Activated CD4-positive, CD25-positive, alpha-beta regulatory T cell (primary cell): ENCODE measurements at places on chromosomes 7 and 10.

- DNase-seq, result no peak
Observed at GRCh38 chr7:11642841-11643240, 189.2 kb downstream of the THSD7A start.

DNA sequence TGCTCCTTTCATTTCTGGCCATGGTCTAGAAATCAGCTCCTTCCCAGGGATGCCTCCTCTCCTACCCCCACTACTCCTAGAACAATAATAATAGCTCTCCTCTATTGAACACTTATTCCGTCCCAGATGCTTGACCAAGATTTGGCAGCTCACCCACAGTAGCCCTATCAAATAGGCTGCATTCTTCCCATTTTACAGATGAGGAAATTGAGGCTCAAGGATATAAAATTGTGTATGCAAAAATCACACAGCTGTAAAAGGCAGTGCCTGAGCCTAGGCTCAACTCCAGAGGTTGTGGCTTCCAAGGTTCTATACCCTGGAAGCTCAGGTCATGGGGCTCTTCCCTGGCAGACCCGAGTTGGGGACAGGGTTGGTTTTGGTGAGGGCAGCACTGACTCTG, 82.3 kb downstream of the C10orf105 start:
- DNase-seq, result no peak

DNA sequence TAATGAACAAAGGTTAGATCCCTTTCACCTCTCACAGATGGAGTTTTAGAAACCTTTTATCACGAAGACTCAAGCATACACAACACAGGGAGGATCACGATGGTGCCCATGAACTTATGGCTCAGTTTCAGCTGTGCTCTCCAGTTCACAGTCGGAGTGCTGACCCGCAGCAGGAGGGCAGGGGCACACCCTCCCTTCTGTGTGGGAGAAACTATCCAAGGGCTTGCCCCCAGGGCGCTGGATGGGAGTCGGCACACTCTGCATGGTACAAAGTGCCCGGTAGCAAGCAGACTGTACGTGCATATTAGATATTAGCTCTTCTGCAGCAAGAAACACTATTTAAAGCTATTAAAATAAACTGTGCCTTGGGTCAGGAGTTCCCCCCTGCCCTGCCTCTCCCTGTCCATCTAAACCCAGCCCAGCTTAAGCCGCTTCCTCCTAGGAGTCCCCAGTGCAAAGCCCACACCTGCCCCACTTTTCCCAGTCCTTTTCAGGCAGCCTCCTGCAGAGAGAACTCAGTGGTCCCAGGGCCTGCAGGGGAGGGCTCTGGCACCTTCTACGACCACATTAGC, 76.5 kb downstream of the CHST15 start:
- no peak for DNase-seq

GRCh38 chr10:119663866-119664698, 12.9 kb downstream of the BAG3 start:
- no peak for DNase-seq
